Stimulated activated CD4-positive, alpha-beta T cell treated with anti-CD3 and anti-CD28 coated beads, Interleukin-15, amount 100 ng/mL, for 48 hours (primary cell): ENCODE measurements at places on chromosomes 1 and 21.

DNA sequence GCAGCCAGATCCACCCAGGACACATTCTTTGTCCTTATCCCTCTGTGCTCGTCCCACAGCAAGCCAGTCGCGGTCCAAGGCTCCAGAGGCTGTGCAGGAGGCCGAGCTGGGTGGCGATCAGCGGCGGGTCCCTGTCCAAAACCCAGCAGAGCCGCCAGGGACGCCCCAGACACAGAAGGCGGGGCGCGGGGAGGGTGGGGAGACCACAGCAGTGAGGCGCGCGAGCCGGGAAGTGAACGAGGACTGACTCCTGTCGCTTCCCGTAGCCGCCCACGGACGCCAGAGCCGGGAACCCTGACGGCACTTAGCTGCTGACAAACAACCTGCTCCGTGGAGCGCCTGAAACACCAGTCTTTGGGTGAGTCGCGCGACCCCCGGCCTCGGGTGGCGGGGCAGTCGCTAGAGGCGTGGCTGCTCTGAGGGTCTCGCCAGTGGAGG lies at the start of gene LGALS8:
Gene LGALS8 (plus strand): TSS at position 279 of the 438 bp plus-strand sequence. CDS start 2,089 bp downstream, outside the sequence.
- DNase-seq = peak; percentile 85

DNA sequence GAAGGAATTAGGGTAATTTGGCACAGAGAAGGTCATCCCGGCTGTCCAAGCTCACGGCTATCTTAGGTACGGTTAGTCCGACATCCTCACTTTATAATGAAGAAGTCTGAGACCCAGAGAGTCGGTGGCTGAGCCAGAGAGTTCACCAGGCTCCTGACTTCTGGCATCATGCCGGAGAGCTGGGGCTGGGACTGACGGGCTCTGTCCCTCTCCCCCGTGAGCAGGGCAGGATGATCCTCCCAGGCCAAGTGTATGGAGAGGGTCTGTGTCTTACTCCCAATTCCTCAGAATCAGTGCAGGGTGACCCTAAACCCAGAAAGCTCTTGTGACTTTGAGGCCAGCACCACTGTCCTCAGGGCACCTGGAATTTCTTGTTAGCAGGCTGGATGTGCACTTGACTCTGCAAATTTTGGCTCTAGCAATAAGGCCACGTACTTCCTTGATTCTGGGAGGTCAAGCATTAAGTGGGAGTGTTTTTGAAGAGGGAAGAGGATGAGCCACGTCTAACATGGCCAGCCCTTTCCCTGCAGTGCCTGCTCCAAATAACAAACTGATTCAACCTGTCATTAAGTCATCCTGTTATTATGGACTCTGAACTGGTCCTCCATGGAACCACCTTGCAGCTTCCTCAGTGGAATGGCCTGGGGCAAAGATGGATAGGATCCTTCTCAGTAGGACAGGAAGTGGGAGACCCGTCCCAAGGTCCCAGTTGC lies 20.8 kb upstream of the BTG2 start:
- DNase-seq = no peak

GRCh38 chr1:79660129-79660528 lies 653.6 kb upstream of the ADGRL4 start:
- DNase-seq = no peak

GRCh38 chr1:151918819-151919610 lies 9.7 kb upstream of the THEM4 start:
- no peak for DNase-seq

DNA sequence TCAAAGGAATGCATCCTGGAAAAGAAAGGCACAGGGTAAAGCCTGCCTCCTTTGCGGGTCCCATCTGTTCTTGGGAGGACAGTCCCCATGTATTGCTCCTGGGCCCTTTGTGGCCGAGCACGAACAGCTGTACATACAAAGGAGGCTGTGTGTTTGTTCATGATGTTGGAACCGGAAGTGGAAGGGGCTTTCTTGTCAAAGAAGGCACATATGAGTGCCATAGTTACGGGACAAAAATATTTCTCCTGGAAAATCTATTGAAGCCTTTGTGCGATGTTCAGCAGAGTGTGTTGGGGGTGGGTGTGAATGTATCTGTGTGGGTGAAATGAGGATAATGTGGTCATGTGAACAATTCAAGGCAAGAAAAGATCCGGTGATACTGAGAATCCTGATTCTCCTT lies 297.6 kb downstream of the DISC1 start:
- DNase-seq = no peak

- DNase-seq = no peak
Observed at GRCh38 chr1:186781730-186782129, 47.0 kb upstream of the PLA2G4A start.

- no peak for DNase-seq
Observed at GRCh38 chr21:31043471-31043870, 5.2 kb upstream of the KRTAP19-8 start.

DNA sequence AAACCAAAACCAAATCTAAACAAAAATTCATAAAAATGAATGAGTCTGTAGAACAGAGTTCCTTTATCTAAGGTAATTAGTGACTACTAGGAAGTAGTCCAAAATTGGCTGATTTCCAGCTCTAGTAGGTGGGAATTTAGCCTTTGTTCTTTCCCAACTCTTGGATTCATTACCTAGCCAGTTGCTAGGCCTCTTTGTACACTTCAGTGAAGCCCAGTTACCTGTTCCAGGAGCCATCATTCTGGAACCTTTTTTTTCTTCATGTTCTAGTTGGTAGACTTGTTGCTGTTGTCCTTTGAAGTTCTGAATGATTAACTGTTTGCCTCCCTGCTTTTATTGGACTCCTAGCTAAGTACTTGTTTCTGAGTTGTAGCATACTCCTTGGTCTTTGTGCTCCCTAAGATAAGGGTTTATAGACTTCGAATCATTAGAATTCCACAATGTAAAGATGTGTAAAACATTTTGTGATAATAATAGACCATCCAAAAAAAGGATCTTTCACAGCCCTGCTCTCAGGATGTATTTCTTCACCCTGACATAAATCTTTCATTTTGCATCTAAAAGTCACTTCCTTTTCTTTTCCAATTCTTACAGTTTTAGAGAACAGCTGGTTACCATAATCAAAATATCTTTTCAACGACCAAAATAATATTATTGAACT lies 9.8 kb downstream of the PLA2G4A start:
- no peak for DNase-seq

GRCh38 chr1:9473032-9473807 lies 66.0 kb upstream of the SLC25A33 start:
- no peak for DNase-seq

- peak; percentile 60 for DNase-seq
Observed at GRCh38 chr1:156445789-156446263, 54.7 kb downstream of the MEF2D start.

GRCh38 chr1:48940962-48941732 lies 164.5 kb upstream of the BEND5 start:
- no peak for DNase-seq

- DNase-seq = no peak
Observed at GRCh38 chr1:17735793-17736192, 19.3 kb upstream of the ACTL8 start.

DNA sequence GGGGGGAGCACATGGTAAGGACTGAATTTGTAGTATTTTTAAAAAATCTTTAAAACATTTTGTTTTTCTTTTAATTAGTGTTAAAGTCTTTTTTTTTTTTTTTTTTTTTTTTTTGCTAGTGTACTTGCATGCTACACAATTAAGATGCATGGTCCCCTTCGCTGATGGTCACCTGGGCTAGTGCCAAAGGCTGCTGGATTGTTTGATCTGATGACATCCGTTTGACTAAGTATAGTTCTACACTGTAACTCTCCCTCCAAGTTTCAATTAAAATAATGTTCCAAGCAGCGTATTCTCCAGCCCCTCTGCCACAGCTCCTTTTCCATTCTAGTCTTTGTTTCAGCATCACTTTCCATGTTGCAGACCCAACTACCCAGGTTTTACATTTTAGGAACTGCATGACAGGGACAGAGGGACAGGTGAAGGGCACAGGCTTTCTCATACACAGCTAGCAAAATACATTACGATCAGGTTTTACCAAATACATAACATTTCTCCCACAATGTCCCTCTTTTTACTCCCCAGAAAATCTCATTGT lies 852 bp upstream of the RAVER2 start:
- no peak for DNase-seq

DNA sequence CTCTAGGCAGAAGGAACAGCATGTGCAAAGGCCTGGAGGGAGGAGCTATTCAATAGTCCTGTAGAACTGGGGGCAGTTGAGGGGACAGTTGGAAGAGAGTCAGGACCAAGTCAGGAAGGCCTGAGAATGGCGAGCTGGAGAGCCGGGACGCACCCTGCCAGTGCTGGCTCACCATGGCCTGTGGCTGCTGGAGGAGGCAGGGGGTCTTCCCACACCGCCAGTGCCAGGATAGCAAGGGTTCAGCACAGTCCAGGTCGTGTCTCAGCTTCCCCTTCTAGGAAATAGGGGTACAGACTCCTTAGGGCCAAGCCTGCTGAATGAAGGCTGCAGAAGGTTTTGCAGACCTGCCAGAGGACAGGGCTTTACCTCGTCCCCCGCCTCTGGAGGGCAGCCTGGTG lies 7.3 kb downstream of the PODN start:
- no peak for DNase-seq

GRCh38 chr1:160726498-160727315 lies 12.3 kb upstream of the SLAMF7 start:
- peak; percentile 44 for DNase-seq

DNA sequence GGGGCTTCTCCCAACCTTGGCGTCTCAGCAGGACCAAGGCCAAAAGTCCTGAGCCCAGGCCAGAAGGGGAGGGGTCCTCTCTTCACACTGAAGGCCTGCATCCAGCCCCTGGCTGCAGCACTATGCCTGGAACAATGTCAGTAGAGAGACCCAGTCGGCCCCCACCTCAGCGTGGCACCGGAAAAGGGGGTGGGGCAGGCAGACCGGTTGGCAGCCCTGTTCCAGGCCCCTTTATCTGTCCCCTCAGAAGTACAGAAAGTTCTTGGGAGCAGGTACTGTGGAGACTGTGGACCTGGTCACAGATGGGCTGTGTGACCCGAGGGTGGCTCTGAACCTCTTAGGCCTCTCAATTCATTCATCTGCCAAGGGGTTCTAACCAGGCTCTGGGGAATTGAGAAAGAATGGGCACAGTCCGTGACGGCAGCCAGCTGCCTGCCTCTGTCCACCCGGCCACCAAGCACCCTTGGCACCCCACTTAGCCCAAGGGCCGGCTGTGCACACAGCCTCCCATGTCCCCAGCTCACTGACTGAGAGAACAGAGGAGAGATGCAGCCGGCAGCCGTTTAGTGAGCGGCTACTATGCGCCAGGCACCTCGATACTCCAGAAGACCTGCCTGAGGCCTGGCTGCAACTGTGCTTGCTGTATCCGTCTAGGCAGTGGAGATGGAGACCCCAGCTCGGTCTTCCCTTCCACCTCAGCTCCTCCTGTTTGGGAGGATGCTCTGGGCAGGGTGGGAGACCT lies 23.9 kb downstream of the RUNX3 start:
- no peak for DNase-seq

DNA sequence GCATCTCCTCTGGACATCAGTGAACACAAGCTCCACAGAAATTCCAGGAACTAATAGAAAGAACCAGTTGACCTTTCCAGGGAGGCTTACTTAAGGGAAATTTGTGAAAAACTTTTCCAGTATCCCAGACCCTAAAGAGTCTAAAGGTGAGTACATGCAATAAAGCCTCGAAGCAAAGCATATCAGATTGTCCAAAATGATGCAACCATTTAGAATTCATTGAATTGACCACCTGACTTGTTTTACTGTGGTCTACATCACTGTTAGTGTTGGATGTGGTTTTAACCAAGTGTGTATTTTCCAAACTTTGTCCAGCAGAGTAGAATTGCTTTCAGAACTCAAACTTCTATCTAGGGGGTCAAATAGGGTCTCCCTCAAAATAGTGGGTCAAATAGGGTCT lies 76.3 kb upstream of the TIAM1 start:
- no peak for DNase-seq

DNA sequence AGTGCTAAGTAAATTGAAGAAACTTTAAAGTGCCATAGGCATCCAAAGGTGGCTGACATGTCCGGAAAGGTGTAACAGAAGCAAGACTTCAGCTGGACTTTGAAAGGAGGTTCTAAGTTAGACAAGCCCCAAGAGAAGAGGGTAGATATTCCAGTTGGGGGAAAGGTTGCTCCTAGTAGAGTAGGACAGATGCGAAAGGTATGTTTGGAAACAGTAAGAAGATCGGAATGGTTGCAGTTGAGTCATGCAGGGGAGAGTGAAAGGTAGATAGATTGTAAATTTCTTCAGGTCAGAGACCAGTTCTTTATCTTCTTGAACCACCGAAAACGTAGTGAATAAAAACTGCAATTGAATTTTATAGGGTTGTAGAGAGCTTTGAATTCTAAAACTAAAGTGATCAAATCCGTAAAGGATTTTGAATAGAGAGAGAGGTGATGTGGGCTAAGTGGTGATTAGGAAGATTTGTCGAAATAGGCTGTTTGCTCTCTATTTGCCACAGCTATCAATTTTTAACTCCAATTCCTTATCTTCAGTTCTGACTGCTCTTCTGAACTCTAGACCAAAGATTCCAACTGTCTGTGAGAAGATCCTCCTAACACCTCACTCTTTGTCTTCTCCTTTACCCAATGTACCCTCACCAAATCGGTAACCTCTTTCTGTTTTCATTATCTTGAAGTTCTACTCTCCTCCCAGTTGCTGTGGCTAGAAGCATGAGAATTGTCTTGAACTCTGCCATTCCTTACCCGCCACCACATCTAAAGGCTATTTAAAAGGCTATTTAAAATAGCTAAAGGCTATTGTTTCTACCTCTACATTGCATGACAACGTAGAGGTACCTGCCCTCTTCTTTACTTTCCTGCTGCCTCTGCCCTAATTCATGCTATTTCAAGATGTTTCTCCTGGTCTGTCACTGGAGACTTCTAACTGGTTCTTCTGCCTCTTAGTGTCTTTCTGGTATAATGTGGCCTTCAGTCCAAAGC lies 16.7 kb downstream of the MACF1 start:
- no peak for DNase-seq

DNA sequence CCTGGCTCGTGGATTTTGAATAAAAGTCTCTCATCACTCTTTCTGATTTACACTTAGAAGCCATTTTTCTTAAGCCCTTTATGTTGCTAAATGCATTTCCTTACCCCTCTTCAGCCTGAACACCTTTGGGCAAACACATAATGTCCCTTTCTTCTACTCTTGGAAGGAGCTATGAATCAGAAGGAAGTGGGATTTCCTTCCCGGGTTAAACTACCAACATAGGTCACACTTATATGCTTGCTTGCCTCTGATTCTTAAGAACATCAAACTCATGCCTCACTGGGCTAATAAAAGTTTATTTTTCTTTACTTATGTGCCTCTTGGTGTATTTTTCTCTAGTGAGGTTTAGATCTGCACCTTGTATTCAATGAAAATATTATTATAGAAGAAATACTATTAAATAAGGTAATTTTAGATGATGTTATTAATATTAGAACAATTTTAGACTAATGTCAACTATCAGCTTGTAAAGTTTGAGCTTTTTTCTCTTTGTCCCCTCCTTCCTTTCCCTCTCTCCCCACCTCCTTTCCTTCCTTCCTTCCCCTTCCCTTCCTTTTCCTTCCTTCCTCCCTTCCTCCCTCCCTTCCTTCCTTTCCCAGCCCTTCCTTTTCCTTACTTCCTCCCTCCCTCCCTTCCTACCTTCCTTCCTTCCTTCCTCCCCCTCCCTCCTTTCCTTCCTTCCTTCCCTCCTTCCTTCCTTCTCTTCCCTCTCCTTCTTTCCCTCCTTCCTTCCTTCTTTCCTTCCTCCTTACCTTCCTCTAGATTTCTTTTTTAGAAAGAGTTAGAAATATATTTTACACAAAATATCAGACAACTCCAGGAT lies 66.5 kb upstream of the KCNJ6 start:
- no peak for DNase-seq
